ENCODE measurements at places on chromosomes 16 and 17.

- no peak for DNase-seq
Measured at GRCh38 chr17:13030459-13031300, 12.9 kb upstream of the ELAC2 start.

DNA sequence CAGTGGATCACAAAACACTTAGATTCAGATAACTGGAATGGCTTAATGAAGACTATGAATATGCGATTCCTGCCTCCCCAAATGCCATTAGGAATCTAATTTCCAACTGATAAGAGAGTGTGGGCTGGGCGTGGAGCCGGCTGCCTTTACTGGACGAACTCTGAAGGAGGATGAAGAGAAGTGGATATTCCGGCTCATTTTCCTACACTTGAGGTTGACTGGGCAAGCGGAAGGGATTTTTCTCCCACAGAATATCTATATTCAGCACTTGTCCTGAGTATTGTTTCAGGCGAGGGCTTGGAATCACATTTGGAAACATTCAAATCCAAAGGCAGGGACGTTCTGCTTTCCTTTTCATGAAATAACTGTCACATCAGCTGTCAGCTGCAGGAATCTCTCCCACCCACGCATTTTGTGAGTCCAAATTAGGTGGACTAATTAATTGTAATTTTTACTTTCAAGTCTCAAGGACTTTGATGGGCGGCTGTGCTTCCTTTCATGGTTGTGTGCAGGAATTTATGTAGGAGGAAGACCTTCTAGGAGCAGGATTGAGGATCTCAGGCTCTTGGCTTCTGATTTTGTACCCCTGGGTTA, 138.5 kb downstream of the PITPNC1 start:
- DNase-seq, result no peak

DNA sequence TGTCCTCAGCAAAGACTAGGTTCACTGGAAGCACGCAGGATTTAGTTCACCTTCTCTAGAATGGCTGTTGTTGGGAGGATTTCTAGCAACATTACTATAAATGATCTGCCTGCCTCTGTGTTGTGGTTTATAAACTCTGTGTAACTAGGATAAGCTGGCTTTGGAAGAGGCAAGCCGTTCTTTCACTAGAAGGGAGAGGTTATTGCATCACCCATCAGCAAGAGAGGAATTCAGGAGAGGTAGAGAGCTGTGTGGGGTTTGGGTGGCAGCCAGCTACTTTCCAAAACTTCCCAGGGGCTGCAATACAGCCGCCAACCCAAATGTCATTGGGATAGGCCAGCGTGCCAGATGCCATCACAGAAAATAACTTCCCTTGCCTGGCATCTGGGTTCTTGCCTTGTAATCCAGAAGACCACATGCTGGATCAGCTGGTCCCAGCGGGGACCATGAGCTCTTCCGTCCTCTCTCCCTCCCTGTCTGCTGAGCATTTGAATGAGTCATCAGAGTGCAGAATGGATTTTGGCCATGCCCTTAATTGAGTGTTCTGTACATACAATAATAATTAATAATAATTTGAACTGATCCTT, 95.7 kb upstream of the RBFOX1 start:
- DNase-seq, result peak; percentile 12

- DNase-seq, result peak; percentile 52
Measured at GRCh38 chr16:9099131-9099625, 7.7 kb downstream of the HAPSTR1 start.

DNA sequence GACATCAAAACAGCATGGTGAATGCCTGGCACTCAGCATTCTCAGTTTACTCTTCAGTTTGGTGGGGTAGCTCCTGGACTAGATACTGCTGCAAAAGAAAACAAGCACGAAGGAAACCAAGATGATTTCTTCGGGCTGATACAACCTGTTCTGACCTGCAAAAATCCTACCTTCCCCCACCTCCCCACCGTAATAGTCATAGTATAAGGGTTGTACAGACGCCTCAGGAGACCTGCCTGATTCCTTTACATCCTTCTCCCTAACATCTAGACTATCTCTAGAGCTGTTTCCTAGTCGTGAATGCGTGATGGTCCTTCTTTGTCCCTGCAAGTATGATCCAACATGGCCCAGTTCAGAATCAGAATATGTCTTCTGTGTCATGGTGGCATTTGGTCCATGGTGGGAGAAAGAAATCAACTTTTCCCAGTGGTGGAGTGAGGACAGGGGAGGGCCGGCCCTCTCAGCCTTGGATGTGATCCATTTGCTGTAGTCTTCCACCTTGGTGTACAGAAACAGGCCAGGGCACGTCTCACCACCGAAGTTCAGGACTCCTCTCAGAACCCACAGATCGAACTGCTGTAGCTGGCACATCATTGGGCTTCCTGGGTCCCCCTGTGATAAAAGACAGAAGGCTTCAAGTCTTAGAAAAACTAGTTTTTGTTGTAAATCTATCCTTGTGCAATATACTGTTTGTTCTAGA, 14.5 kb downstream of the PRSS54 start:
- DNase-seq, result no peak
